Activated CD4-positive, alpha-beta T cell treated with anti-CD3 and anti-CD28 coated beads for 36 hours (primary cell): ENCODE measurements at places on chromosomes 1 and 21. TPM values are rescaled to one million over a fixed set of nuclear protein-coding genes. Genes with fewer than 3 reads are reported as not detected.

Gene SERTAD4
- not detected for total RNA-seq

Gene DNALI1
- not detected for total RNA-seq

Gene C4BPB
- total RNA-seq, result 1.3 TPM

Gene RALGPS2
- 5.5 TPM for total RNA-seq

Gene C21orf91
- total RNA-seq, result 22.9 TPM

Gene CCDC30
- total RNA-seq, result 2.3 TPM

Gene SLC25A34
- 0.86 TPM for total RNA-seq

Gene MTARC2
- not detected for total RNA-seq

Gene NUDT4B
- 0.41 TPM for total RNA-seq

Gene ECE1
- 162 TPM for total RNA-seq

Gene RNU1-4
- 1,573 TPM for total RNA-seq
